ENCODE measurements at places on chromosomes 4 and X. TPM values are rescaled to one million over a fixed set of nuclear protein-coding genes. Genes with fewer than 3 reads are reported as not detected.

DNA sequence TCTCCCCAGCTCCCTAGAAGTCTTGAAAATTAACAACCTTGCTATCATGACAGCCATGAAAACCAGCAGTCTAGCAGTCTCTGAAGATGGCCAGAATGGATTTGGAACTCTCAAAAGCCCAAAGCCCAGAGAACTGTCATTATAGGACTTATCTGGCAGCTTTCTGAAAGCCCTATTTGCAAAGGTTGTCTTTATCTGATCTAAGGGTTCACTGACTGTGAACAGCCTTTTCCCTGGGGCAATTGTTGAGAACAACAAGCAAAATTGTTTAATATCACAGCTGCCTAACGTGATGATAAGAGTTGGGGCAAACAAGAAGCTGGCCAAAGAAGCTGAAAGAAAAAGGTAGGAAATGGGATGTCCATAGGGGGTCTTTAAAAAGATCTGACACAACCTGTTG, 20.9 kb upstream of the KLHL8 start:
- no peak for DNase-seq

- DNase-seq, result peak; percentile 23
These were observed 14.6 kb upstream of the NKX3-2 start for GRCh38 chr4:13558881-13559280.

DNA sequence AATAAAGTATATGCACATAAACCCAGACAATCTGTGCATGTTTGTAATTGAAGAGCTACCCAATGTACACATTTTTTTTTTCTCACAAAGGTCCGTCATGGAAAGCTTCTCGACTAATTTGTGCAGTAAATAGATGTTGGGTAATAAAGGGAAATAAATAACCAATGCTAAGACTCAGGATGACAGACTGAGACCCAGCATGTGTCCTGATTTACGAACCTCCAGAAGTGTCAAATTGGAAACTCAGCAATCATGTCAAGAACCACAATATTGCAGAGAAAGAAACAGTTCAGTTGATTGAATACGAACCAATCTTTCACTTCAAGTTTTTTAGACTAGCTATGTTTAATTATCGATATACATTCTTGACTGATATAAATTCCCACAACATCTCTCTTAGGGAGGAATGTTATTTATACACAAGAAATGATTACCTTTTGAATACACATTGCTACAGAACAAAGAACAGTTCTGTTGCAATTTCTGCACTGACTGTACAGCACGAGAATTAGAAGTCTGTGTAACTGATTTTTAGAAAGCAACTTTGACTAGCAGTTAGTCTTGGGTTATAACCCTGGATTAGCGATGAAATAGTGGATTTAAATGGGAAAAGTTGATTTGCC, 625.6 kb upstream of the FTHL17 start:
- DNase-seq, result no peak

Gene IL13RA2
- polyA plus RNA-seq, result 2.9 TPM

- DNase-seq, result no peak
These were observed 20.9 kb downstream of the INTS6L start for GRCh38 chrX:135541351-135541750.

Gene PTPN13
- 15.6 TPM for polyA plus RNA-seq

DNA sequence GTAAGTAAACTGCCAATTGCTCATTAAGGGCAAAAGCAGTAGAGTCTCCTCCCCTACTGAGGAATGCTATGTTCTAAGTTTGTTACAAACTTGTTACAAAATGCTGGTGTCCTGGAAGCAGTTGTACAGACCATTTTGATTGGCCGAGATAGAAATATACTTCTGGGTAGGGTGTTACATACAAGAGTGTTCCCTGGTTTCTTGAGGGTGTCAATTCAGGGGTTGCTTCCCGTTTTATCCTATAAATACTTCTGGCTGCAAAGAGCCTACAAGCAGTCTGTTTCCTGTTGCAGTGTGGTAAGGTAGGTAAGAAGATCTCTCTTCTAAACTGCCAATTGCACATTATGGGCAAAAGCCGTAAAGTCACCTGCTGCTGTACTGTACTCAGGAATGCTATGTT, 5.7 kb downstream of the TRPC5OS start:
- no peak for DNase-seq

Gene LYAR
- polyA plus RNA-seq, result 16.1 TPM

DNA sequence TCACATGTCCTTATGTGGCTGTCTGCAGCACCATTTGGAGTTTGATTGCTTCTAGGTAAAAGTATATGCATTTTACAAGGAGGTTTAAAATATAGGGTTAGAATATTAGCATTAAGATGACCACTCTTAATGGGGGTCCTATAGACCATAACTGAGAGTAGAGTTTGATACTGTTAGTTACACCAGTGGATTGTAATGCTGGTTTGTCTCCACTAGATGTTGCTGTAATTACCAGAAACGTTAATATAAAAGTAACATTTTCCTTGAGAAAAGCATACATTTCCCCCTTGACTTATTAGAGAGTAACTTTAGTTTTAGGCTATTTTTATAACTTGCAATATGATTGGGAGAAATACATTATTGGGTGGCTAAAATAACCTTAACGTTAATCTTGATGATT, 93.0 kb downstream of the ZXDA start:
- no peak for DNase-seq

GRCh38 chr4:119000400-119000799, 111.7 kb downstream of the SYNPO2 start:
- DNase-seq, result no peak

DNA sequence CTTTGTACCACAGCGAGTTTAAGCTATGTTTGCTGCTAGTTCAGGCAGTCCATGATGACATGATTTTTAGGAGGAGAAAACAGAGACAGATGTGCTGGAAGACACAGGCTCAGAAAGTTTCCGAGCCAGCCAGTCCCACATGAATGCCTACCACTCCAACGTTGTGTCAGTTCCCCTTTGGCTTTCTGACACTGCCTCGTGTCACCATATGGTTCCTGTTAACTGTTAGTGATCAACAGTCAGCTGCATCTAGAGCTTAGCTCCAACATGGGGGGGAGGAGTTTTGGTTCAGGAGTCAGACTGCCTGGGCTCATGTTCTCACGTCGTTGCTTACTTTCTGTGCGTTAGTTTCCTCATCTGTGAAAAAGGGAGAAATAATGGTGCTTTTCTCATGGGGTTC, 343.7 kb downstream of the MID1IP1 start:
- no peak for DNase-seq

- DNase-seq, result no peak
These were observed 32.6 kb downstream of the RS1 start for GRCh38 chrX:18639280-18639679.

DNA sequence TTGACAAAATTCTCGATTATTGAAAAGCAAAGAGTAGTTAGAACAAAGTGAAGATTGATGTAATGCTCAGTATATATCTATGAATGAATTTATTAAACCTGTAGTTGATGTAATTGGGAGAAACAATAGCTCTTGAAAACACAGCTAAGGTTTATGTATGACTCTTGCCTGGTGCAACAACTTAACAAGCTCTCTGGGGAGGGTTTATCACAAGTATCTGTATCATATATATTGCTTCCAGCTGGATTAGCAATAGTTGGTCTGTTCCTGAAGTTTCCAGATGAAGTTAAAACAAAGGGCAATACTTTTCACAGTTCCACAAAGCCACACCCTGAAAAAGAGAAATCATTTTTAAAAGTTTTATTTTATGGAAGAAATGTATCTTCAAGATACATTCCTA, 91.4 kb downstream of the ARSJ start:
- DNase-seq, result no peak

Gene GPR50
- polyA plus RNA-seq, result not detected

DNA sequence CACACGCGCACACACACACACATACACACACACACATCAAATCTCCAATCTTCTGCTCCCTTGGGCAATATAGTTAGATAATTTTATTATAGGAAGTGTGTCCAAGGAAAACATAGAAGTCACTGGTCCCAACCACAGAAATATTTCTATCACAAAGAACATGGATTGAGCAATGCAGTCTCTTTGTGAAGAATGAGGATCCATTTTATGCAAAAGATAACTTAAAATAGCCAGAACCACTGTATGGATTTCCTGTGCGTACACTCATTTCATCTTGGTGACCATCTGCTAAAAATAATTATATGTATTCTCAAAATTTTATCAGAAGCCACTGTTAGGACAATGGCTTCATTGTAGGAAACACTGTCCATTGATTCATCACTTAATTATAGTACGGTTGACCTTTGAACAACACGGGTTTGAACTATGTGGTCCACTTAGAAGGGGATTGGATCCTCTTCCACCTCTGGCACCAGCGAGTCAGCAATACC, 169.6 kb upstream of the MXRA5 start:
- DNase-seq, result peak; percentile 46

GRCh38 chrX:45952030-45952429, 593.2 kb downstream of the ZNF674 start:
- DNase-seq, result peak; percentile 59

Gene CXorf38
- 9.2 TPM for polyA plus RNA-seq

GRCh38 chr4:77187322-77187721, 30.3 kb downstream of the CCNG2 start:
- no peak for DNase-seq

Gene PRPS2
- polyA plus RNA-seq, result 38.0 TPM

GRCh38 chr4:129623233-129623875, 527.4 kb downstream of the C4orf33 start:
- DNase-seq, result no peak

DNA sequence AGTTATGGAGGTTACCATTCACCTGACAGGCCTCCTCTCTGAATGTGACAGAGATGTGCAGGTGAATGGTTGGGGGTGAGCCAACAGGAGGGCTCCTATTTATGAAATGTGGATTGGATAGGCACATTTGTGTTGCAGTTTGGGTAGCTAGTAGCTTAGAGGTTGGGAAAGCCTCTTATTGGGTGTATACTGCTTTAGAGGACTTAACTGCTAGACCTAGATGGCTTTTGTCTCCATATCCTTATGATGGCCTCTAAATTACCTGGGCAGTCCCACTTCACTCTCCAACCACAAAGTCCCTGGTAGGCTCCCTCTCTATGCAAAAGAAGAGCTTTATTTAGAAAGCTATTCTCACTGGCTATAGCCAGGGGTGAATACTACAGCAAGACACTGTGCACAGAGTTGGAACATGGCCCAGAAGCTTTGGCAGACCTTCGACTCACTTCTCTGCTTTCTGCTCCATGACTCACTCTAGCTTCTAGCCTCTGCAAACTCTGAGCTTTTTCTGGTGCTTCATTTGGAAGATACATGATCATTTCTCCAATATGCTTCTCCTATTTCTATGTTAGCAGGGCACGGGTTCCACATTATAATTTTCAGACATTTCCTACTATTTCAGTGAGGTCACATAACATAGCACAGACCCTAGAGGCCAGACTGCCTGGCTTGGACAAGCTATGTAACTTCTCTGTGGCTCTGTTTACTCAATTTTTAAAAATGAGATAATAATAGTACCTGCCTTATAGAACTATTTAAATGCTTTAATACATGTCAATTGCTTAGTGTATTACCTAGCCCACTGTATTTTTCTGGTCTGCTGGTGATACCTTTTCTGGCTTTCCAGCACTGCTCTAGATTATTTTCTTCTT, 6.0 kb upstream of the VGLL1 start:
- DNase-seq, result peak; percentile 59

DNA sequence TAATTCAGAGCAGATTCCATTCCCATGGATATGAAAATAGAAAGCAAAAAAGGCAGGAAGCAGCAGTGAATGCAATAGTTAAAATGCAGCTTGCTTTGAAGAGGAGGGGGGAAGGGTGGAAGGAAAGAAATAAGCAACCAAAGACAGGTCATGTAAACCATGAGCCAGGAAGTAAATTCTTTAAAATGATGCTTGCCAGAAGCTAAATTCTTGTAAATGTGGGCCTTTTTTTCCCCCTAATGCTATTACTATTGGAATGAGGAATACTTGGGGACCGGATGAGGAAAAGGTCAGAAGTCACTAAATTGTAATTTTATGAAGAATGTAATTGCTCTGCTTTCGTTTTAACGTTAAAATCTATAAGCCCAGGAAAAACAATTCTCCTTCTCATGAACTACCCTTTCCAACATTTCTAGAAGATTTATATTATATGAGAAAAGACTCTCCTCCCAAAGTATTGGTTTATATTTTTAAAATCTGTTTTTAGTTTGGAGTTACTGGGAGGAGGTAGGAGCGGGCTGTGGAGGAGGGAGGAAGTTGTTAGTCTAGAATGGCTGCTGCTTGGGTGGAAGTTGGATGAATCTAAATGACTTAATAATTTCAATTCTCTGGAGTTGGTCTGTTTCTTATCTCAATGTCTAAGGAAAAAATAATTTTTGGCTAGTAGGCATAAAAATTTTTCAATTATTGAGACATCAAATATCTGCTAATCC, 77.6 kb upstream of the PCDH18 start:
- no peak for DNase-seq

Gene GLOD5
- polyA plus RNA-seq, result not detected

Gene SMARCA1
- 13.0 TPM for polyA plus RNA-seq

DNA sequence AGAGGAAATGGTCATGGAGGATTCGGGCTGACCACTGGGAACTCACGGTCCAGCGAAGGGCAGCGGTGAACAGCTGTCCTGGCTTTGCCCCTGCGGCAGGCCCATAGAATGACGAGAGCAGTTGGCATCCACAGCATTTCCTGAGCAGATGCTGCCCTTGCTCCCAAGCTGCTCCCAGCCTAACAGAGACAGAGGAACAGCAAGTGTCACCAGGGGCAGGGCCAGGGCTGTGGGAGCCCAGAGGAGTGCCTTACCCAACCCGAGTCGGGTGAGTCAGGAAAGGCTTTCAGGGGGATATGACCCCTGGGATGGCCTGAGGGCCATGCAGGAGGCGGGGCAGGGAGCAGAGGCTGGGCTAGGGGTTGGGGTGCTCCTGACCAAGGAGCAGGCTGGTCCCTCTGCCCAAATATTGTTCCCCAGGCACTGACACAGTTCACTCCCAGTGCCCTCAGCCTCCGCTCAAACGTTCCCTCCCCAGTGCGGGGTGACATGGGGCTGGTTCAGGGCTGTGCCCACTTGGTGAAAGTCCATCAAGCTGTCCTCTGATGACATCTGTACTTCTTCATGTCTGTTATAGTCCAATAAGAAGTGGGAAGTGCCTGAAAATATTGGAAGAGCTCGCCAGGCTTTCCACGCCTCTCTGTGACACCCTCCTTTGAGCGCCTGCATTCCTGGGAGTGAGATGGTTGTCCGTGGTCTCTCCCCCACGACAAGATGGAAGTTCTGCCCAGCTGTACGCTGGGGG, 64.7 kb upstream of the GPR78 start:
- DNase-seq, result no peak

GRCh38 chr4:147409350-147409749, 71.5 kb upstream of the EDNRA start:
- peak; percentile 33 for DNase-seq

DNA sequence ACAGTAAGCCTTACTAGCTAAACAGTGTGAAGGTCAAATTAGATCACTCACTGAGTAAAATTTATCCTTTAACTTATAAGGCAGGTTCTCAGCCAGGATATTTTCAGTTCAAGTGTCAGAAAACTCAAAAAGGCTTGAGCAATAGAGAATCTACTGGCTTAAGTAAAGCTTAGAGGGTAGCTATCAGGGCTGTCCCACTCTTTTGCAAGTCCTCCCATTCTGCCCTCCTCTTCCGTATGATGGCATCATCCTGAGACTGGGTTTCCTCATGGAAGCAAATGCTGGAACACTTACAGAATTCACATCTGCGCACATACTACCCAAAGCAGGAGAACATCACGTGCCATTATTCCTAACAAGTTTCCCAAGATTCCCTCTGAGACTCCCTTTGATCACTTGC, 55.0 kb downstream of the FBXL5 start:
- no peak for DNase-seq
